NCI-H1417 treated with DMSO at 0.1 percent for 48 hours (cell line): ENCODE measurements at places on chromosomes 1 and 21.
A peak's percentile ranks its signal among the peaks of the same experiment; 100 is the strongest.

DNA sequence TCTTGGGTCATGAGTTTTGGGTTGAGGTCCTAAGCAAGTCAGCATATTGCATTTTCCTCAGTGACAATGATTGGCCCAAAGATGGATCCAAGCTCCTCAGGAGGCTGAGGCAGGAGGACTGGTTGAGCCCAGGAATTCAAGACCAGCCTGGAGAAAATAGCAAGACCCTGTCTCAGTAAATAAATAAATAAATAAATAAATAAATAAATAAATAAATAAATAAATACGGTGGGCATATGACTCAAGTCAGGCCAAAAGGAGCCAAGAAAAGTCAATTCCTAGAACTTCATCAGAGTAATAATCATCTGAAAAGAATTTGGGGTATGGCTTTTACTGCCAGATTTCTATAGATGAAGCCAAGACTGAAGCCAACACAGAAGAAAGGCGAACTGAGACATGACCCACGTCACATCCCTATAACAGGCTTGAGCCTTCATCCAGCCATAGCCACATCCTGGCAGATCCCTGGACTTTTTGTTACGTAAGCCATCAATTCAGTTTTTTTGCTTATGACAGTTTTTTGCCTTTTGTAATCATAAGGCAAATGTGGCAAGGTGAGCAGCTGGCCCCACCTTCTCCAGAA lies 88.5 kb upstream of the NFASC start:
- DNase-seq, result no peak

- DNase-seq, result peak; percentile 21
Observed at GRCh38 chr1:214514032-214514818, 37.2 kb downstream of the PTPN14 start.

DNA sequence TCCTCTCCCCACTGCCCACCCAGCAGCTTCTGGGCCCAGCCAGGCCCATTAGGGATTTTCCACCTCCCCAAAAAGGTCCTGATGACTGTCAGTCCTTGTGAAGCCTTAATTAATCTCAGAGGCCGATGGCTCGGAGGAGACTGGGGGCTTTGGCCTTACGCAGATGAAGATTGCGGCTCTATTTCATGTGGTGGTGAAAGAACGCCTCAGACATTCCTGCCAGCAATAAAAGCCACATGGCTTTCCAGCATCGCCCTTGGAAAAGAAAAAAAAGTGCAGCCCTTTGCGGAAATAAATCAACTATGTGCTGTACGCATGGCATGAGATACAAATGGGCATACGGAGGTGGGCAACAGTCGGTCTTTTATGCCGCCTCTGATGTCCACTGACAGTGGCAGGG lies 6.6 kb upstream of the RUNX3 start:
- no peak for DNase-seq

GRCh38 chr1:191675856-191676783 lies 482.1 kb upstream of the RGS18 start:
- no peak for DNase-seq

GRCh38 chr1:33826711-33827110 lies 37.2 kb upstream of the HMGB4 start:
- DNase-seq, result no peak

DNA sequence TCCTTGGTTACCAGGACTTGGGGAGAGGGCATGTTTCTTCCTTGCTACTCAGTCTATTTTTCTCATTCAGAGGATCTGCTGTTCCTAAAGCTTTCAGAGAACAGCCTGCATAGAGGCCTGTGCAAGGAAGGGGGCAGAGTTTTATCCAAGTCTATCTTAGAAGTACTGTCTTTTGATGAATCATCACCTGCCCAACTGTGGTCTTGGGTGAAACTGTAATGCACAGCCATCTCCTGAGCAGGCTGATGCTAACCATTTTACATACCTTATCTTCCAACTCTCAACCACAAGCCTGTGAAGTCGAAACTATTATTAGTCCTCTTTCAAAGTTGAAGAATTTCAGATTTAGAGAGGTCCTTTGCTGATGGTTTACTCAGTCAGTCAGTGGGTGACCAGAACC lies 368.0 kb downstream of the HHAT start:
- no peak for DNase-seq

DNA sequence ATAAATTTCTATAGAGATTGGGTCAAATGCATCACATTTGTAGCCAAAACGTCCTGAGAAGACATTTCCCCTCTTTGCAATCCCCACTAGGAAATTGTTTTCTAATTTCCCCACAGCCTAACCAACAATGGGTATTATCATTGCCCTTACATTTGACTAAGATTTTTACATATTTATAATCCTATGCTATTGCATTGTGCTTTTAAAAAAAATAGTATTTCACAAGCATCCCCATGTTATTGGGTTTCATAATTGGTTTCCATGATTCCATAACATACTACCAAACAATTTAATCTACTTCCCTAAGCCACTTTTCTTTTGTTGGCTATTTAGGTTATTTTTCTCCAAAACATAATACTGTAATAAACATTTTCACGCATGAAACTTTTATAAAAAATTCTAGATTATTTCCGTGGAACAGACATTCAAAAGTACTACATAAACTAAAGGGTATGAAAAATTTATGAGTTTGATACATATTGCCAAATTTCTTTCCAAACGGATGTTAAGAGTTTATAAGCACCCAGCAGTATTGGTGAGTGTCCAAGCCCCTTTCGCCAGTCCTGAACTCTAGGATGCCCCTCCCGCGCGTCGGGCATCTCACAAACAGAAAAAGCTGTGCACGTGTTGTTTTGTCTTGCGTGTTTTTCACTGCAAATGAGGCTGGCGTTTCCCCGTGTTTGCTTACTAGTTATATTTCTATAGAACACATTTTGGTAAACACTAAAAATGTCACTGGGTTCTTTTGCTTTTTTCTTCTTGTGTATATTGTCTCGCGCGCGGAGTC lies 2.0 kb upstream of the LHX4 start:
- DNase-seq, result no peak

GRCh38 chr1:100670083-100670482 lies 49.5 kb upstream of the VCAM1 start:
- DNase-seq, result no peak

GRCh38 chr1:18309552-18310155 lies 171.1 kb upstream of the KLHDC7A start:
- DNase-seq, result no peak

DNA sequence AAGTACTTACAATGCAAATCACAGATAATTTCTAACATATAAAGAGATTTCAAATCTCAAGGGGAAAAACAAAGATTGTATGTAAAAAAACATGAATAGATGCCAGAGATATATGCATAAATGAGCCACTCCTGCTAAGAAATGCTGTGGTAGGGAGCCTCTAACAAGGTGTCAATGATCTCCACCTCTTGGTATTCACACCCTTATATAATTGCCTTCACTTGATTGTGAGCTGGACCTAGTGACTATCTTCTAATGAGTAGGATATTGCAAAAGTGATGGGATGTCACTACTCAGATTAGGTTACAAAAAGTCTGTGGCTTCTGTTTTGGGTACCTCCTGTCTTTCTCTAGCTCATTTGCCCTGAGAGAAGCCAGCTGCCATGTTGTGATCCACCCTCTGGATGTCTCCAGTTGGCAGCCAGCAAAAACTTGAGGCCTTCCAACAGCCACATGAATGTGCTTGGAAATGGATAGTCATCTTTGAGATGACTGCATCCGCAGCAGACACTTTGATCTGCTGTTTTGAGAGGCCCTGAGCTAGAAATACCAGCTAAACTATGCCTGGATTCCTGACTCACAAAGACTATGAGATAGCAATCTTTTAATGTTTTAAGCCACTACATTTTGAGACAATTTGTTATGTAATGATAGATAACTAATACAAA lies 196.1 kb upstream of the FGGY start:
- DNase-seq, result no peak

DNA sequence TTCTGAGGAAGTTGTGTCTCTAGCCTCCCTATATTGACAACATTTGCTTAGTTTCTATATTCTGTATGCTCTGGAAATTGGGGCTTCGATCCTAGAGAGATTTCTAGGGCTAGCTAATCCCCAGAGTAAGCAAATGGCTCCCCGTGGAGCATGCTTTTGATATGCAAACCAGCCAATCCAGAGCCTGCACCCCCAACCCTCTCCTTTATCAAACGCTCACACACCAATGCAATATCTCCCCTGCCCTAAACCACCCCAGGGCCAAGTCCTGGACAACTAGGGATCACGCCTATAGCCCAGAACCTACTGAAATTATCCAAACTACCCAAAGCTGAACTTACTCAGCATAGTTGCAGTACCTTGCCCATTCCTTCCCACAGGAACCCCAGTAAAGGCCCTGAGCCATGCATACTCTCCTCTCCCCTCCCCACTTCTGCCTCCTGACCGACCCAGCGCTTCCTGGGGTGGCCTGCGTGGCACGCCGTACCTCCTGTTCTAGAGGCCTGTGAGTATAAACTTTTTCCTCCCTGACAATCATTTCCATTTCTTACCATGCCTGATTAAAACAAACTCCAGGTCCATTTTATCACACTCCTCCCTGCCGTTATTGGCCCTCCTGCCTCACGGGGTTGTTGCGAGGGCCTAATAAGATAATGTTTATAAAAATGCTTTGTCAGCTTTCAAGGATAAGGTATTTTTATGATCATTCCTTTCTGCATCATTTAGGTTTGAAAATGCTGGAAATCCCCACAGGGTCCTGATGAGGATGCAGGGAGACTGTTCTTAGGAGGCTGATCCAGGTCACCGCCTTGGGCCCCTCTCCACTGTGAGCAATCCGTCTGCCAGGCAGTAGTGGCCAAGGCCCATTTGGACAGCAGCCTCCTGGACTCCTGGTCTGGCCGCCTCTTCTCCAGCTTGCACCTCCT lies 102.7 kb downstream of the TENT5C start:
- no peak for DNase-seq

DNA sequence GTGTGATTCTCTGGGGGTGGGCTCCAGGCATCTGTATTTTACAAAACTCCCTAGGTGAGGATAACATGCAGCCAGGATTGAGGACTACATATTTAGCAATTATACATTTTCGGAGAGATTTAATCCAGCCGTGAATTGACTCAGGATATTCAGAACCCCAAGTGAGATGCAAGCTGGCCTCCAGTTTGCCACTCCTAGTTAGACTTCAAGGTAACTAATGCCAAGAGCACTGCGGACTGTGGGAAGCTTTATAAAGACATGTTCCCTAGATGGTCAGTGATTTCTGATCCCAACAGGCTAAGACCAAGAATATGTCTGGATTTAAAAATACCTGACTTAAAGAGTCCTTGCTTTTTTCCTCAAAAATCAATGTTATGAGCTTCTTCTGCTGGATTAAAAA lies 308.5 kb downstream of the NTNG1 start:
- DNase-seq, result no peak

GRCh38 chr1:3261969-3262579 lies 192.4 kb upstream of the ARHGEF16 start:
- DNase-seq, result no peak

- DNase-seq, result no peak
Observed at GRCh38 chr1:5526822-5527551, 465.2 kb downstream of the NPHP4 start.

DNA sequence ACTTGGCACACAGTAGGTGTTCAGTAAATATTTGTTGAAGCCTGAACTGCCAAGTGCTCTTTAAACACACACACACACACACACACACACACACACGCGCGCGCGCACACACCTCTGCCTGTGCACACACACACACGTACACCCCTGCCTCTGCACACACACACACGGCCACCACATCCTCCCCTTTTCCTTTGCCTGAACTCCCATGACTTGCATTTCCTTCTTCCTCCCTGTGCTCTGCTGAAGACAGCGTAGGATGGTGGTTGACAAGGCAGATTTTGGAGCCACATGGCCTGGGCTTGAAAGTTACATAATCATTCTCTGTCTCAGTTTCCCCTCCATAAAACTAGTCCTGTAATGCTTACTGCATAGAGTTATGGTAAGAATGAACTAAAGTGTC lies 712.3 kb downstream of the PTPRU start:
- DNase-seq, result no peak

DNA sequence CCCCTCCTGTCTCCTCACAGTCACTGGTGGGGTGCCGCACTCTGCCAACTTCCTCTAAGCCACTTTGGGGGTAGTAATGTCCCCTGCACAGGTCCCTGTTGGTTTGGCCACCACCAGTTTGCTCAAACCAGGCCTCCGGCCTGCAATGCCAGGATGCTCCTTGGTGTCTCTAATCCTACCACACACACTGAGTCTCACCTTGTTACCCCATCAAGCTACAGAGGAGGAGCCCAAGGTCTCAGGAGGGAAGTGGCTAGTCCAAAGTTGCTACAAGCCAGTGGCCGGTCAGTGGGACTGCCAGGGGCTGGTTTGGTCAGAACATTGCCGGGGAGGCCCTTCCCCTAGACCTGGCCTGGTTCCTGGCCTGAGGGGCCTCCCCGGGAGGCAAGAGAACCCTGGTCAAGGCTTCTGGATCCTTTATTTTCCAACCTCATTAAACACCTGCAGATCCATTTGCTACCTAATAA lies 21.5 kb upstream of the LRP8 start:
- no peak for DNase-seq

- DNase-seq, result no peak
Observed at GRCh38 chr1:84069236-84069845, 70.4 kb upstream of the TTLL7 start.

DNA sequence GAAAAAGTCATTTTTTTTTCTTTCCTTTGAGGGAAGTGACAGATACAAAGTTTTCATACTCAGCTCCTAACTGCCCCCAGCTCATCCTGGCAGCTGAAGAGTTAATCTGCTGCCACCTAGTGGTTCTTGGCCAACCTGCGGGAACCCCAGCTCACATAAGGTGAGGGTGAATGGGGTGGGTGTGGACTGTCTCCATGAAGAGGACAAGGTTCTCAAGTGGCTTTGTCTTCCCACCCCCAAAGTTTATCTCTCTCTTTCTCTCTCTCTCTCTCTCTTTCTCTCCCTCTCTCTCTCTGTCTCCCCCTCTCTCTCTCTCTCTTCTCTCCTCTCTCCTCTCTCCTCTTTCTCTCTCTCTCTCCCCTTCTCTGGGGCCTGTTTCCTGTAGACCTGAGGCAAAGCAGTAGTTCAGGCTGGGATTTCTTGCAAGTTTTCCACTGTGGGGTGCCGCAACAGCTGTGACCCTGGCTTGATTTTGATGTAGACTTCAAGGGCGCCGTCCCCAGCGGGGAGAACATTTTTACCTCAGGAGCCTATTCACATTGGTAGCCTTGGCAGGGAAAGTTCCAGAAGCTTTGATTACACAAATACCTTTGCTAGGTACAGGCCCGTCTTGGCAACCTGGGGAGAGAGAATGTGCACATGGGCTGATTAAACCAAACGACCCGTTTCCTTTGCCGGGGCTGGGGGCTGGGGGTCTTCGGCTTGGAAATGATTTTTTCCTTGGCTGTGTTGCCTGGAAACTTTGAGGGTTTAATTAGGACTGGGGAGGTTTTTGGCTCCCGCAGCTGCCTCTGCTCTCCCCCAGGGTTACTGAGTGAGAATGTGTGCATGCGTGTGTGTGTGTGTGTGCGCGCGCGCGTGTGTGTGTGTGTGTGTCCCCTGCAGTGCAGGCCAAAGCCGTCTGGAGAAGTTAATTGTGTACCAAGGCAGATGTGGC lies 135.9 kb downstream of the TM2D1 start:
- DNase-seq, result no peak

DNA sequence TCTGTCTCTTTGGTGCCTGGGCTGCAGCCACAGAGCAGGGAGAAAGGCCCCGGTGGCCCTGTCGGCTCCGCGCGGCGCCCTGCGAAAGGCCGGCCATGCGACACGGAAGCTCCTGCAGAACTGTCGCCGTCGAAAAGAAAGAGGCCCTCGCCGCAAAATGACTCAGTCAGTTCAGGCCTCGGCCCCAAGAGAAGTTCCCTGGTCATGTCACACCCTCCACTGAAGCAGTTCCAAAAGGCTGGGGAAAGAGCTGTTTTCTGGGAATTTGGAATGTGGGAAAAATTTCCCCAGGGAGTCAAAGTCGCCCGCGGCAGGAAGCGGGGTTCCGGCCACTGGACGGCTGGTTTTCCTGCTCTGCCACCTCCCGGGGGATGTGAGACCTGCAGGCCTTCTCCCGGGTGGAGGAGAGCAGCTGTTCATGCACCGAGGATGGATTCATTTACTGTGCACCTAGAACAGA lies 115.8 kb upstream of the ZNF678 start:
- DNase-seq, result no peak
